ENCODE measurements at places on chromosomes 7 and 10.

GRCh38 chr10:113494761-113495160 lies 58.1 kb upstream of the HABP2 start:
- no peak for DNase-seq

GRCh38 chr10:124239134-124239533 lies 145.7 kb upstream of the CHST15 start:
- DNase-seq: no peak

DNA sequence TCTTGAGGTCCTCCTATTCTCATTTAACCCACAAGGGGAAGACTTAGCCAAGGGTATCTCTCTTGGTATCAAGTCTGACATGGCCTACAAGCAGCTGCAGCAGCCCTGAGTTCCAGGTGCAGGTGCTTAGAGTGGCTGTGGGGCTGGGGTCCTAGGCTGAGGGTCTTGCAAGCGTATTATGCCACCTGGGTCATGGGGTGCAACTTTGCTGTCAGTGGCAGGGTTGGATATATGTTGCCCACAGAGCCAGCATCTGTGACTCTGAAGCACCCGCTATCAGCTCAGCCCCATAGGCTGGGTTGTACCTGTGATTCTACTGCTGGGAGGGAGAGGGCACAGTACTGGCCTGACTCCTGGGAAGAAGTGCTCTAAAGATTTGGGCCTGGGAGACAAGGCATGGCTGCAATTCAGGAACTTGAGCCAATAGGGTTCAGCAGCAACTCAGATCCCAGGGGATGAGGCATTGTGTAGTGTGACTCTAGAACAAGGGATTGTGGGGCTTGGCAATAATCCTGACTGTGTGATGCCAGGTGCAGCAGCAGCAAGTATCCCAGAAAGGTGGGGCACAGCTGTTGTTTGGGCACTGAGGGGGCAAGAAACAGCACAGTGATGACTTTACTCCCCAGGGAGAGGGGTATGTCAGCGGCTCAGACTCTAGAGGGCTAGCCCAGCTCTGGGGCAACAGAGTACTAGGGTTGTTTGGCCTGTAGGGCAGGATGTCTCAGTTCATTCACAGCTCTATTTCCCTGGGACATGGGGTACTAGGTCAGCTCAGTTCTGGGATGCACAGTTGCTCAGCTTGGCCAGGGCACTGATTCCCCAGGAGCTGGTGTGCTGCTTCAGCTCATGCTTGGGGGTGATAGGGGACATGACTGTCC lies 41.4 kb downstream of the NEURL1 start:
- DNase-seq: no peak

DNA sequence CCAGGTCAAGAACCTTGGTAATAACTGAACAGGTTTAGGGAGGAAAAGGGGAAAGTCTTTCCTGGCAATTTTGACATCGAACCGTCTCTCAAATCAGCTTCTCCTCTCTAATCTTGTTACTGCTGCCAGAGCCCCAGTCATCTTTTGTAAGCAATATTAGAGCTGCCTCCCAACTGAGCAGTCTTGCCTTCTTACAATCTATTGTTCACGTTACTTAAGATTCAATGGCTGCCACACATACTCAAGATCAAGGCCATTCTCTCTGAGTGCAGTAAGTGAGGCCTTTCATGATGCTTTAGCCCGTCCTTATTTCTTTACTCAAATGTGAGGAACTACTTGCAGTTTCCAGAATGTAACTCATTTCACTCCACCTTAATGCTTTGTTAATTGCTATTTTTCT lies 12.4 kb downstream of the NET1 start:
- DNase-seq: no peak

DNA sequence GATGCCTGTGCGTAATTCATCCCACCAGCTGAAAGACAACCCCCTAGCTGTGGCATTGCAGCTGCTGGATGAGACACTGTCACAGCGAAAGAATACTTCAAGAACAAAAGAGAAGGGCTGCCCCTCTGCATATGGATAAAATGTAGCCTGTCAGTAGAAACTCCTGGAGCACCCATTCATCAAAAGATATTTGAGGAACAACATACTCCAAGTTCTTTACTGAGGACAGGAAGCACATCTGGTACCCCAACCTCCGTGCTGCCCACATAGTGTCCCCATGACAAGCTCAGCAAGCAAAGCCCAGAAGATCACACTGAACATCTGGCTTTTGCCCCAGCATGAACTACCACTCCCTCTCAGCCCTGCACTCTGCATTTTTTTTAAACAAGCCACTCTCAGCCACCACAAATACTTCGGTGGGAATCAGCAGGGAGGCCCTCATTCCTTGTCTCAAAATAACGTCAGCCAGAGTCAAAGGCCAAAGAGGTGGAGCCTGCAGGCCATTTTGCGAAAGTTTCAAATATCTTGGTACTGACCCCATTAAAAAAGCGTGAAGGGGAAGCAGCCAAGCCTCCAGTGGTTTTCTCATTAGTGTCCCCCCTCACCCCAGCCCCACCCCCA lies 1.7 kb downstream of the CREB3L2 start:
- DNase-seq: peak; percentile 71

GRCh38 chr10:32854435-32854834 lies 103.6 kb downstream of the ITGB1 start:
- DNase-seq: no peak

- no peak for DNase-seq
Measured at GRCh38 chr7:92717993-92718716, 118.2 kb downstream of the CDK6 start.

- no peak for DNase-seq
Measured at GRCh38 chr10:58044072-58044471, 223.6 kb downstream of the IPMK start.

GRCh38 chr7:152663148-152663740 lies 12.7 kb downstream of the XRCC2 start:
- DNase-seq: no peak

- DNase-seq: no peak
Measured at GRCh38 chr7:72321637-72322036, 90.5 kb downstream of the CALN1 start.

DNA sequence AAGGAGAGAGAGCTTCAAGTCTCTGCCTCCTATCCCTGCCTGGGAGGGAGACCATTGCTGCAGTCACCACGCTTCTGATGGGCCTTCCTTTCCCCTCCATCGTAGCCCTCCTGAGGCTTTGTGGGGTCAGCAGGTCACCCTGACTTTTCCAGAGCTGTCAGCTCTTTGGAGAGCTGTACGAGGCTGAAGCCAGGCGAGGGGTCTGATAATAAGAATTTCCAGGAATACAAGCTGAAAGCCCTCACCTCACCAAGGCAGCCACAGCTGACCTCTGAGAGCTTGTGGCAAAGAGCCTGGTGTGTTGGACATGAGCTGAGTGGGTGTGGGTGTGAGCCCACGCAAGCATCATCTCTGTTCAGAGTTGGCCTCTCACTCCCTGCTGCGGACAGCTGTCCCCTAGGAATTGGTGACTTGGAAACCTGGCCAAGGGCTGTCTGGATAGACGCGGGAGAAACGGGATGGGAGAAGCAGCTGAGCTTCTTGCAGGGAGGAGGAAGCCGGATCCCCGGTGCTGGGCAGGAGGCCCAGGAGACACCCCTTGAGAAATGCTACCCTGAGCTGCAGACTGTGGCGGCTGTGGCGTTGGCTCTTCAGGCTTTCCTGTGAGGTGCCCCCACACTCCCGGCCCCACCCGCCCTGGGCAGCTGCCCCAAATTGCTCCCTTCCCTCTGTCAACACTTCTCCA lies 122.1 kb upstream of the BTBD16 start:
- DNase-seq: no peak

GRCh38 chr10:105094048-105094447 lies 453.0 kb downstream of the SORCS3 start:
- DNase-seq: no peak

GRCh38 chr10:58638388-58638787 lies 125.7 kb downstream of the BICC1 start:
- no peak for DNase-seq

- no peak for DNase-seq
Measured at GRCh38 chr10:62166331-62167131, 102.1 kb downstream of the RTKN2 start.

GRCh38 chr7:100516135-100516812 lies 22.7 kb upstream of the AGFG2 start:
- DNase-seq: no peak

DNA sequence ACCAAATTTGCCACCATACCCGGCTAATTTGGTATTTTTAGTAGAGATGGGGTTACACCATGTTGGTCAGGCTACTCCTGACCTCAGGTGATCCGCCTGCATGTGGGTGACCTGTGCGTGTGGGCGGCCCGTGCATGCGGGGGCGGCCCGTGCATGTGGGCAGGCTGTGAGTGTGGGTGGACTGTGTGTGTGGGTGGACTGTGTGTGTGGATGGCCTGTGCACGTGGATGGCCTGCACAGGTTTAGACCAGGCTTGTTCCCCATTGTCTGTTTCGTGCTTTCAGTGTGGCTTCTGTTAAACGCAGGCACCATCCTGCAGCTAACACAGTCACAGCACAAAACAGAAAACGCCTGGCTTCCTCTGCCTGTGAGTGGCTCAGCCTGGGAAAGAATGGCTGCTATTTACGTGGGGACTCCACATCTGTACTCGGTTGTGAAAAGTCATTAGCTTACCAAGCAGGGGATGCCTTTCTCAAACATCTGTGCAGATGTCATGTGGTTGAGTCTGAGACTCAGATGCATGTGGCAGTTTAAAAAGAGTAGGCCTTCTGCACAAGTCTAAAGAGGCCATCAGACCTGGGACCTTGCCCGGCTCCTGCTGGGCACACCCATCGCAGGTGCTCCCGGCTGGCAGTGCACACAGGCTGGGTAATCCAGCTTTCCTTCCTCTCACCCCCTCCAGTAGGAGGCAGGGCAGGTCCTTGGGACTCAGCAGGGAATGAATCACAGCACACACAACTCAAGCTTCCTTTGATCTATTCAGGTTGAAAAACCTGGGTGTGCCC lies 91.6 kb downstream of the COBL start:
- no peak for DNase-seq

- DNase-seq: no peak
Measured at GRCh38 chr10:10818082-10818481, 199.6 kb upstream of the CELF2 start.

- no peak for DNase-seq
Measured at GRCh38 chr10:131403936-131404335, 92.4 kb upstream of the TCERG1L start.

DNA sequence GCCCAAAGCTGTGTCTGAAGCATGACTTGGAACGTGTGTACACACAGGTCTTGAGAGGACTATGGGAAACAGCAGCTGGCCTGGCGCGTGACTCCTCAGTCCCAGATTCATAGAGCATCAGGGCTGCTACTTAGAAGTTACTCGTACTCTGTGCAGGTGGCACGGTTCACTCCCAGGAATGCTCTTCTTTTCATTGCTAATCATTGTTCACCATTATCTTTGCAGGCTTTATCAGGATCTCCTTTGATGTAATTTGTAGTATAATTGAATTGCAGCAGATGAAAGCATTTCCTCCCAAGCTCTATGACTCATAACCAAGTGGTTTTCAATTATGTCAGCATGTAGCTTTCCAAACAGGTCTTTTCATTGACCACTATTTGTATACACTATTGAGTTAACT lies 938.9 kb downstream of the NRG3 start:
- no peak for DNase-seq

GRCh38 chr10:101655570-101655969 lies 39.4 kb downstream of the FBXW4 start:
- DNase-seq: no peak

DNA sequence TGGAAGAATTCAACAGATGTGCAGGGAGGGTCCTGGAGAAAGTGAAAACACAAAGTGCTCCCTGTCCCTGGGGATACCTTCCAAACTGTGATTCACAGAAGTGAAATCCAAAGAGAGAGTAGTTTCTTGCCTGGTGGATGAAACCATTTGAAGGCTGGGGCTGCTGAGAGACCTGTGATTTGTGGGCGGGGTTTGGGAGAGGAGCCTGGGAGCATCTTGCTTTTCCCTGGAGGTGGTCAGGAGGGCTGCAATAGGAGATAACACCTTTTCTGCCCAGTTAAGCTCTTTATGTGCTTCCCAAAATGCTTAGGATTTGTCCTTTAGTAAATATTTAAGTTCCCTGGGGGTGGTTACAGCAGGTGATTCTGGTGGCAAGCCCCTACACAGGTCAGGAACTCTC lies 105.3 kb upstream of the TPK1 start:
- no peak for DNase-seq

DNA sequence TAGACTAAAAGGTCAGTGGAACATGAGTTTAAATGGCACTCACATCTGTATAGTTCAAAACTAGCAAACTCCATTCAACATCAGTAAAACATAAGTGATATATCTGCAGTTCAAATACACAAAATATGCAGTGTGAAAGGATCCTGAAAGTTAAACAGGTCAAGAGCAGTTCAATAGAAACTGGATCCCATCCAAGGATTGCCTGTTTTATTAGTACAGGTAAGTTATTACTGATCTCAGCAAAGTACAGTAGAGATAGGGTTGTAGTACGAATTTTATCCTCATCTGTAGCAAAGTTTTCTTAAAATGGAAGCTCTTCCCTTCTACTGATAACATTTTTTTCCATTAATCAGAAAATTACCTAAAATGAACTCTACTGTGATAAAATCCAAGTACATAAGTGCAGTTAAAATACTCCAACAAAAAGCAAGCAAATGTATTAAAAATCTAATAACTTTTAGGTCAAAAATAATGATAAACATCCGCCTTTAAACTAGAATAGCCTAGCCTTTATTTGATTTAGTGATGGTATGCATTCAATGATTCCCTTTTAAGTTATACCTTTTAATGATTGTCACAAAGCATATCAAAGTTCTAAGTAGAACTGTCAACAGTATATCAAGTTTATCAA lies 2.2 kb downstream of the ZNF800 start:
- no peak for DNase-seq
